ENCODE measurements at places on chromosomes 5 and 9. TPM values are rescaled to one million over a fixed set of nuclear protein-coding genes. Genes with fewer than 3 reads are reported as not detected.

The PRRX2 gene
- 1.6 TPM for polyA plus RNA-seq

The PTCD2 gene
- polyA plus RNA-seq: 6.7 TPM

The DYNC2I2 gene
- 39.8 TPM for polyA plus RNA-seq

The NIPAL4 gene
- 1.4 TPM for polyA plus RNA-seq

DNA sequence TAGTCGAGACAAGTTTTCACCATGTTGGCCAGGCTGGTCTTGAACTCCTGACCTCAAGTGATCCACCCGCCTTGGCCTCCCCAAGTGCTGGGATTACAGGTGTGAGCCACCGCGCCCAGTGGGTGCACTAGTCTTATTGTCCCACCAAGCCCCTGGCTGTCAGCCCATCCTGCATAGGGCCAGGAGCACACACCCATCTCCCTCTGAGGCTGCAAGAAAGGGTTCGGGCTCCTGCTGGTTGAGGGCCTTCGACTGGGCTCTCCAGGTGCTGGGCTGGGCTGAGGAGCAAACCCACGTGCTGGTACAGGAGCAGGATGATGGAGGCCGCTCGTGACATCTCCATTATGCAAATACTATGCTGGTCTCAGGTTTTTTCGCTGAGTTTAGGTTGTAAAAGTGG, 25.1 kb upstream of the RNF130 start:
- H3K4me3 ChIP-seq: no peak overlapping the region
- H3K27ac ChIP-seq: no peak overlapping the region
- no peaks in the 10 kb centered on the region for H3K36me3 ChIP-seq
- DNase-seq: no peak
- no peaks in the 10 kb centered on the region for H3K27me3 ChIP-seq

GRCh38 chr5:115349001-115349817, 52.8 kb upstream of the CCDC112 start:
- DNase-seq: peak; percentile 76
- peak overlapping the region; percentile 36 for H3K27ac ChIP-seq
- H3K4me1 ChIP-seq: peaks cover 11% of the 10 kb centered on the region
- H3K36me3 ChIP-seq: no peaks in the 10 kb centered on the region
- no peaks in the 10 kb centered on the region for H3K27me3 ChIP-seq
- no peak overlapping the region for H3K4me3 ChIP-seq

DNA sequence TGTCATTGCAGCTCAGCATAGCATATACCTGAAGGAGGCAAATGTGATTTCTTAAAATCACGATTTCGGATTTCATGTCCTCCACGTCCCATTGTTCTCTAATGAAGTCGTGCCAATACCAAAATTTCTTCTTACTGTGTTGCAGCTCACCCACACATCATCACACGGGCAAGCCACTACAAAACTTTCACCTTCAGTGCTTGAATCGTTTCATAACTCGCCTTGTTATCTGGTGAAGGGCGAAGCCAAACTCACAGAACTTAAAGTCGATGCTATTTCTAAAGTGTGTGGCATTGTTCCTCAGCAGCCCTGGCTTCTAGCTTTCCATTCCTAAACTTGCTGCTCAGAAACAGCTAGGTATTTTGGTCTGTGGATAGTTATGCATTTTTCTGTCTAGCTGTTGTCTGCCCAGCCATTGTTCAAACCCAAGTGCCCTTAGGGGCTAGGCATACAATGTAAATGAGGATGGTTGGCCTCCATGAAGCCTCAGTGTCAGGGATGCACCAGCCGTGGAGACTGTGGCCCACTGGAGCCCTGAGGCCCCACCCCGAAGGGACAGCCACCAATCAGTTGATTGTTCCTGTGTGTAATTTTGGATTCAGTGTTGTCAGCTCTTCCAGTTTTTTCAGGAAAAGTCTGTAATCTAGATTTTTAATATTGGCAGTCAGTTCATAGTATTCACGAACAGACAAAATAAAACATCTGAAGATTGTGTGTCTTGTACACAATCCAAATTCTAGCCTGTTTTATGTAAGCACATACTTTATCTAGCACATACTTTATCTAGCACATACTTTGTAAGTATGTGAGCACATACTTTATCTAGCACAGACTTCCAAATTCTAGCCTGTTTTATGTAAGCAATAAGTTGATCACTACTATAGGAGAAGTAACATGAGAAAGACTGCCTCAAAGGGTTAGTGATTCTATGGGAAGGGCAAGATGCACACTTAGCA, 112.8 kb downstream of the DAPK1 start:
- no peaks in the 10 kb centered on the region for H3K27me3 ChIP-seq
- DNase-seq: no peak
- no peaks in the 10 kb centered on the region for H3K4me1 ChIP-seq
